ENCODE measurements at places on chromosomes 5 and 9.

GRCh38 chr9:7338586-7339281, 460.8 kb downstream of the DMAC1 start:
- no peak for DNase-seq

GRCh38 chr5:174828804-174829510, 104.6 kb downstream of the MSX2 start:
- DNase-seq = no peak

- DNase-seq = no peak
Observed at GRCh38 chr9:73597771-73598170, 446.1 kb downstream of the ANXA1 start.

GRCh38 chr5:39439582-39440162, 14.9 kb upstream of the DAB2 start:
- no peak for DNase-seq

- DNase-seq = no peak
Observed at GRCh38 chr9:92558612-92559374, 23.0 kb upstream of the ECM2 start.

DNA sequence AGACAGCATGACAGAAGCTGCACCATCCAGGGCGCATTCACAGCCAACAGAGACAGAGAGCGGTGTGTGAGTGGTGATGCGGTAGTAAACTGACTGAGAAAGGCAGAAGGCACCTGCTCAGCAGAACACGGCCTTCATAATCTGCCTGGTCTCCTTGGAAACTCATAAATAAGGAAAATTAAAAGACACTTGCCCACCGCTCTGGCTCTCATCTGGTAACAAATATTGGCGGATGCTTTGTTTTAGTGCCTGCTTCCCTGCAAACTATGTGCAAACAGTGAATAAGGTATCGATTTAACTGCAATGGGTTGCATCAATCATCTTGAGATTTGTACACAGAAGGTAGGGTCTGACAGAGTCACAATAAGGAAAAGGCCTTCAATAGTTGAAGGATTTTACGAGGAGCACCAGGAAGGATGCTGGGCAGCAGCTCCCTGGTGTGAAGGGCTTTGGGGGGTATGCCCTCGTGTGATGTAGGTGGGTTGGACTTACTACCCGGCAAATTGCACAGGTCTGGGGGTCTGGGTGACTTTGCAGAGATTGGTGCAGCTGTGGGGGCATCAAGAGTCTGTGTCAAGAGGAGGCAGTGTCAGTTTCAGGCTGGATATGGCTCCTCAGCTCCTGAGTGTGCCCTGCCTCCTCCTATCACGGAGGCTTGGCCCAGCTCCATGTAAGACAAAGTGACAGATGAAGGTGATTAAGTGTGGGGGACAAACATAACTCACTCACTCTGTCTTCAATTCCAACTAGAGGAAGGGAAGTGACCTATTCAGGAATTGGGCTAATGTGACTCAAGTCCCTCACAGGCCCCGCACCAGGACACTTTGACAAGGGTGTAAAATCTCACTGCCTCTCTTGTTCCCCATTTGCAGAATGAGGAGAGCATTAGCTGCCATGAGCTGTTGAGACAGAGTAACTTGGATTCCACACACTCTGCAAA, 166.7 kb downstream of the ICE1 start:
- DNase-seq = no peak

Measured in activated T-helper 1 cell treated with anti-CD3 and anti-CD28 coated beads, Interleukin-2, amount 50 U/mL, for 16 hours (primary cell).